Mammary epithelial cell (primary cell): ENCODE measurements at places on chromosomes 5 and 9. TPM values are rescaled to one million over a fixed set of nuclear protein-coding genes. Genes with fewer than 3 reads are reported as not detected.

PKD2L2 gene
- not detected for total RNA-seq

HRCT1 gene
- total RNA-seq: 4.7 TPM

ANKRD20A1 gene
- 0.83 TPM for total RNA-seq

PCDHA1 gene
- 0.21 and 0.26 TPM in 2 replicates for total RNA-seq
